ENCODE measurements at places on chromosomes 12 and 14.

GRCh38 chr12:107079172-107080011 lies 14.0 kb downstream of the CRY1 start:
- no peak for DNase-seq

DNA sequence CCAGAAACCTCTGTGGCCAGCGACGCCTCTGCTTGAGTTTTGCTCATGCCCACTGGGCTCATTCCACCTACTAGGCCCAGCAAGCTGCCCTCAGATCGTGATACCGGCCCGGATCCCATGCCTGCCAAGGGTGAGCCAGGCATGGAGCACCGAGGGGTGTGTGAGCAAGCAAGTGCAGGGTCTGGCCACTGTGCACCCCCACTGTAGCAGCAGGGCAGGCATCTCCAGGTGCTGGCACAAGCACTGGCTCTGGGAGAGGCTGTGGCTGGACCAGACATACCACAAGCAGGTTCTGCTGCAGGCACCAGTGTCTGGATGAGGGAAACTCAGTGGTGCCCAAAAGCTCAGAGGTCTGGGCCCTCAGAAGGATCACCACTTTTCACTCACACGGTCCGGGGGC lies 20.6 kb downstream of the FAM186A start:
- no peak for DNase-seq

DNA sequence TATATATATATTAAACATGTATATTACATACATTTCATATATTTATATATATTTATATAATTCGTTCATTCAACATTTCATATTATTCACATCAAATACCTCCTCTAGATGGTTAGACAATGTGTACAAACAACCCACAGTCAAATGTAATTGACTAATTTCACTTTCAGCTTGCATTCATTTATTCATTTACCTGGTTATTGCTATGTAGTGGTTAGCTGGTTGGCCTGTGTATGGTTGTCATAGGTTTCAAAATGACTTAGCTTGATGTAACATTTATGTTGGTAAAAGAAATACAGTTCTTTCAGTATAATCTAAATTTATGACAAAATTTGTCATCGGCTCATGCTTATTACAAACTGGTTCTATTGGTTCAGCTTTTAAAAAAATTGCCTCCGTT lies 389 bp downstream of the OR4K13 start:
- DNase-seq: no peak

DNA sequence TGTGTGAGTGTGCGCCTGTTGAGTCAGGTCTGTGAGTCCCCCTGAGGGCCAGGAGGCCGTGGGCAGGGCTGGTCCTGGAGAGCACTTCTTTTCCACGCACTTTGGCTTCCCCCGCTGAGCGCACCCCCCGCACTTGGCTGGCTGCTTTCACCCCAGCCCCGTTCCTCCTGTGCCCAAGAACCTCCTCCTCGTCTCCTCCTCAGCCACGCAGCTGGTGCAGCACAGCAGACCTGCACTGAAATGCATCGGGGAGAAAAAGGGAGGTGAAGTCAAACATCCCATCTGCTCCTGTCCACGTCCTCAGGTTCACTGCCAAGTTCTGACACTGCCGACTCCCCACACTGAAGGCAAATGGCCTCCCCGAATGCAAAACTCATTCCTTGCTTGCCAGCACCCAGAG lies 362.7 kb upstream of the SFSWAP start:
- no peak for DNase-seq

GRCh38 chr14:32683679-32684078 lies 255.0 kb upstream of the NPAS3 start:
- no peak for DNase-seq

All from stimulated activated CD8-positive, alpha-beta memory T cell treated with anti-CD3 and anti-CD28 coated beads, Interleukin-12 subunit alpha, Interleukin-12 subunit beta, amount 100 ng/mL, for 4 hours (primary cell).